Stimulated activated CD8-positive, alpha-beta memory T cell treated with anti-CD3 and anti-CD28 coated beads, Interleukin-4, amount 100 ng/mL, for 4 hours (primary cell): ENCODE measurements at places on chromosomes 6 and 20.

DNA sequence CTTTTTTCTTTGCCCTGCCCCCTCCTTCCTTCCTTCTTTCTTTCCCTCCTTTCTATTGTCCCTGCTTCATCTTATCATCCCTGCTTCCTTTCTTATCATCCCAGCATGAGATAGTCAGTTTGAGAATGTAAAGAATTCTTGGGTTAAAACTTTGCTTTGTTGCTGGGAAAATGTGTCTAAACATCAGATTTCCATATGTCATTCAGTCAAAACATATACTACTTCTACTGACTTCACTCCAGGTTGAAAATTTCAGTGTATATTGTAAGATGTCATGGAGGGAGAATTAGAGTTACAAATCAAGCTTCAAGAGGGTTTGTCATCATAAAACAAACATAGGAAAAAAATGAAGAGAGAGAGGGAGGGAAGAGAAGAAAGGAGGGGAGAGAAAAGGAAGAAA lies 358.4 kb upstream of the SOX4 start:
- no peak for DNase-seq

DNA sequence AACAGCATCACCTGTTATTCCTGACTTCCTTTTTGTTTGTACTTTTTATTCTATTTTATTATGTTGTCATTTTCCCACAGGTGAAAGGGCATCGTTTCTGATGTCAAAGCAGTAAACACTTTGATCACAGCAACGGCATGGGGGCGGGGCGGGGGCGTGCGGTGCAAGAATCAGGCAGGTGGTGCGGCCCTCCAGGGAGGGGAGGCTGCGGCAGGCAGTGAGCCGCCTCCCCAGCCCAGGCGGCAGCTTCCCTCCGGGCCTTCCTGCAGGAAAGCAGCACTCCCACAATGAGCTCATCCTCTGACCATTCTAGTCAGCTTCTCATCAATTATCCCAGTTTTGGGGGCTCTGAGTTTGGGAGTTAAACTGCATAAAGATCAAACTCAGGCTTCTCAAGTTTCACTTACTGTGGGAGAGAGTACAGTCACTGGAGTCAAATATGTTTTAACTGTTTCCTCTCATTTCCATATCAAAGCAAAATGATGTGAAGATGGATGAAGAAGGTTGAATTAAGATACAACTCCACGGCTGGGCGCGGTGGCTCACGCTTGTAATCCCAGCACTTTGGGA lies 608.4 kb upstream of the AGPAT4 start:
- DNase-seq, result no peak

- no peak for DNase-seq
Measured at GRCh38 chr6:169288591-169288990, 34.9 kb upstream of the THBS2 start.

DNA sequence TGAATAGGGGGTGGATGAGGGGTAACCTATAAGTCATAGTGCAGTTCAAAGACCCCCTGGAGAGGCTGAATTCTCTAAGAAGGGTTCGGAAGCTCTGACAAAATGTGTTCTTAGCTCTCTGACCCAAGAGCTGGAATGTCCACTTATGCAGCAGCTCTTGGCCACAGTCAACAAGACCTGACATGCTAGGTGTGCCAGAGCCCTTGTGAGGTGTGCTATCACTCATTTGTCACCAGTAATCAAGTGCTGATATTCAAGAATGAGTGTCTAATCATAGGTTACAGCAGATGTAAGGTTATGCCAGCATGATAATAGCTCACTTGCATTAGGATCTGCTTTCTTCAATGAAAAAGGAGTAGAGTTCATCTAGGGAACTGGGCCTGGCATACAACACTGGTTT lies 28.1 kb downstream of the TOMM6 start:
- no peak for DNase-seq

- no peak for DNase-seq
Measured at GRCh38 chr6:82567621-82568020, 204.0 kb downstream of the TPBG start.

DNA sequence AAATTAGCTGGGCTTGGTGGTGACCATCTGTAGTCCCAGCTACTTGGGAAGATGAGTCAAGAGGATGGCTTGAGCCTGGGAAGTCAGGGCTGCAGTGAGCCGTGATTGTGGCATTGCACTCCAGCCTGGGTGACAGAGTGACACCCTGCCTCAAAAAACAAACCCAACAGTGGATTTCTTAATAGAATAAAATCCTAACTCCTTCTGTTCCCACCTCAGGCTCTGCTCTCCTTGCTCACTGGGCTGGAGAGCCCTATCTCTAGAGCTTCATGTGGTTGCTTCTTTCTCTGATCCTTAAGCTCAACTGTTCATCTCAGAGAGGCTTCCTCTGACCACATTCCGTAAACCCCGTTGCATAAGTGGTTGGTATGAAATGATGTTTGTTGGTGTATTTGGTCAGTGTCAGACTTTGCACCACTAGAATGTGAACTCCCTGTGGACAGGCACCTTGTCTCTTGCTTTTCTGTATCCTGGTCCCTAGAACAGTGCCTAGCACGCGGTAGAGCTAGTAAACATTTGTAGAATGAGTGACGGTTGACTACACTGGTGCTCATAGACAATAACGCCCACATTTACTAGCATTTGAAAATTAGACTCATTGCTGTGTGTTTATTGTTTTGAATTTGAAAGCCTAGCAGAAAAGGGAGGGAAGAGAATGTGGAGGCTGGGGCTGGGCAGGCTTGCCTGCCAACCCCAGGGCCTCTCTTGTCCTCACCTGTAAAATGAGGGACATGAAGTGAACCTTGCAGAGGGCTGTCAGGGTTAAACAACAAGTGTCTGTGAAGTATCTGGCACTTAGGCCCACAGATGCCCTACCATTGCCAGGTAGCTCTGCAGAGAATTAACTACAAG lies 4.2 kb downstream of the MAPRE1 start:
- no peak for DNase-seq

DNA sequence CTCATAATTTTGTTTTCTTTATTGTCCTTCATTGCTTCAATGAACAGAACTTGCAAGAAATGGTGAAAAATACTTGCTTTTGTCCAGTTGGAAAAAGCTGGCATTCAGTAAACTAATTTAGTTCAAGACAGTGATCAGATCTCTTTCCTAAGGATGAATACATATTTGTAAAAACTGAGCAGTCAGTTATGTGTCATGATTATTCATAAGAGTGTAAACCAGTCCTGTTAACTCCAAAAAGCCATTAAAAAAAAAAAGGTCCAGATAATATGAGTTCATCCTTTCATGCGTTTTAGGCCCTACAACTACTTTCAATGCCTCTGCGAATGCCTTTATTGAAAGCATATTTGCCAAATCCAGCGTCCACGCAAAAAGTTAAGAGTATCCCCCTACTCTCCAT lies 609 bp downstream of the PGM3 start:
- DNase-seq, result no peak

GRCh38 chr6:108594640-108595039 lies 33.9 kb downstream of the FOXO3 start:
- DNase-seq, result no peak
